SJSA1 (cell line): ENCODE measurements at places on chromosomes 1 and 21. TPM values are rescaled to one million over a fixed set of nuclear protein-coding genes. Genes with fewer than 3 reads are reported as not detected.

DNA sequence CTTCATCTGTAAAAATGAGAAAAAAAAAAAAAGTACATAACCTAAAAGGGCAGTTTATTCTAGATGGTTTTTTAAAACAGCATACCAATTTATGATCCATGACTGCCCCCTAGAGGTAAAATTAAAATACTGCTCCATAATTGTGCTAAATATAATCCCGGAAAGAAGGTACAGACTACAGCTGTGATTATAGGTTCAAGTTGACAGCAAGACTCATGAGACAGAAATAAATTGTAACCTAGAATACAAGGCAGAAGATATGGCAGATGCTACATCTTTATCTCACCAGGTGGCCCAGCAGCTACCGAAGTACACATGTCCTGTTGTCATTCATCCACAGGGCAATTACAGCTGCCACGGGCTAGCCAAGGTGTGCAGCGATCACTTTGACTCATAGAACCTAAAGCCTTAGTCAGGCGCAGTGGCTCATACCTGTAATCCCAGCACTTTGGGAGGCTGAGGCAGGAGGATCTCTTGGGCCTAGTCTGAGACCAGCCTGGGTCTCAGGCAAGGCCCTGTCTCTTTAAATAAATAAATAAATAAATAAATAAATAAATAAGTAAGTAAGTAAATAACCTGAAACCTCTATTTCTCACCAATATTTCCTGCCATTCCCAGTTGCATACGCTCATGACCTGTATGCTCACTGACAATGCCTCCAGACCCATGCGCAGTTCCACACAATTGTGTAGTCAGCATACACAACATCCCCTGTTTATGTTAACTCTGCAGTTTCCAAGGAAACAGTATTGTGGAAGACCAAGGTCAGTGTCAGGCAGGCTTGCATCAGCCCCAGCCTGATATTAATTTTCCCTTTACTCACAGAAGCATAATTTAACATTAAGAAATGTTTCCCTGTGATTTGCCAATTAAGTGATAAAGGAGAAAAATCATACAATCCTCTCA lies 18.3 kb upstream of the PPIE start:
- H3K4me3 ChIP-seq: no peak overlapping the region
- DNase-seq: no peak

DNA sequence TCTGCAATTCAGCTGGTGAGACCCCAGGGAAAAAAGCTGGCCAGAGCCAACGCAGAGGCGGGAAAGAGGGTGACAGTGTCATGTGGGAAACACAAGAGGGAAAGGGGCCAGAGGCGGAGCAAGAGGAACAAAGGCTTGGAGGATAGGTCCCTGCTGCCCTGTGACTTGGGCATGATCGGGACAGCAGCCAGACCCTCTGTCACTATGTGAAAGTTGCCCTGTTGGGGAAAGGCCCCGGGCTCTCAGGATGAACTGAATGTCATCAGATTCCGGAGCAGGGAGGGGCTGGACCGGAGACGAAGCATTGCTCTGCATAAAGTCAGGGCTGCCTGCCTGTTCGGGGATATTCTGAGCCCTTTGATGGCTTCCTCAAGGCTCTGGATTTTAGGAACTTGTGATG lies 5.7 kb upstream of the ELF3 start:
- H3K4me3 ChIP-seq: no peak overlapping the region
- no peak for DNase-seq
- no peak overlapping the region for H3K27ac ChIP-seq
- no peaks in the 10 kb centered on the region for H3K27me3 ChIP-seq
- H3K4me1 ChIP-seq: peaks cover 14% of the 10 kb centered on the region
- peaks cover 68% of the 10 kb centered on the region for H3K36me3 ChIP-seq

GRCh38 chr1:184425449-184426277 lies 38.8 kb downstream of the C1orf21 start:
- no peak overlapping the region for H3K27ac ChIP-seq
- H3K4me1 ChIP-seq: peaks cover 11% of the 10 kb centered on the region
- DNase-seq: no peak

GRCh38 chr1:156510709-156511108 lies 10.1 kb upstream of the MEF2D start:
- no peak for DNase-seq
- no peaks in the 10 kb centered on the region for H3K36me3 ChIP-seq
- no peak overlapping the region for H3K27ac ChIP-seq
- H3K4me3 ChIP-seq: no peak overlapping the region
- peaks cover 10% of the 10 kb centered on the region for H3K4me1 ChIP-seq

GRCh38 chr1:53544728-53545515 lies 85.7 kb downstream of the DMRTB1 start:
- no peak for DNase-seq
- no peaks in the 10 kb centered on the region for H3K27me3 ChIP-seq
- H3K36me3 ChIP-seq: no peaks in the 10 kb centered on the region
- H3K4me1 ChIP-seq: peaks cover 14% of the 10 kb centered on the region

DNA sequence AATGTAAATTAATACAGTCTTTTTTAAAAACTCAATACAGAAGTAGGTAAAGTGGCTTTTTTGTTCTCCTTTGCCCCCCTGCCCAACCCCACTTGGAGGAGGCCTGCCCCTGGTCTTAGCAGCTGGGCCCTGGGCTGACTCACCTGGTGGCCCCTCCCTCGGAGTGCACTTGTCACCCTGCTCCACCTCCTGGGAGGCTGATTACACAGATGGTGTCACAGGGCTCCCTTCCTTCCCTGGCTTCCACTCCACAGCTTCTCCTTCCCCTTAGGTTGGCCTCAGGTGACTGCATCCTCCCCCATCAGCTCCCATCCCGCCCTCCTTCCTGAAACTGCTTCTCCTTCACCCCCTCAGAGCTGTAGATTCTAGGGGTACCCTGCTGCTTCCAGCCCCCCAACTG lies 11.7 kb upstream of the CAPN9 start:
- no peak overlapping the region for H3K27ac ChIP-seq
- H3K36me3 ChIP-seq: no peaks in the 10 kb centered on the region
- DNase-seq: no peak
- H3K4me1 ChIP-seq: no peaks in the 10 kb centered on the region
- no peak overlapping the region for H3K4me3 ChIP-seq
- no peaks in the 10 kb centered on the region for H3K27me3 ChIP-seq

GRCh38 chr1:160630523-160631451 lies 16.1 kb downstream of the SLAMF1 start:
- no peaks in the 10 kb centered on the region for H3K27me3 ChIP-seq
- DNase-seq: no peak
- no peak overlapping the region for H3K27ac ChIP-seq
- no peak overlapping the region for H3K4me3 ChIP-seq

- H3K4me3 ChIP-seq: no peak overlapping the region
- no peaks in the 10 kb centered on the region for H3K27me3 ChIP-seq
- peak overlapping the region; percentile 14; the same call in 1 of the 2 replicates for H3K27ac ChIP-seq
- no peaks in the 10 kb centered on the region for H3K36me3 ChIP-seq
- H3K4me1 ChIP-seq: peaks cover 28% of the 10 kb centered on the region
Observed at GRCh38 chr1:221874285-221875003, 132.6 kb upstream of the DUSP10 start.

DNA sequence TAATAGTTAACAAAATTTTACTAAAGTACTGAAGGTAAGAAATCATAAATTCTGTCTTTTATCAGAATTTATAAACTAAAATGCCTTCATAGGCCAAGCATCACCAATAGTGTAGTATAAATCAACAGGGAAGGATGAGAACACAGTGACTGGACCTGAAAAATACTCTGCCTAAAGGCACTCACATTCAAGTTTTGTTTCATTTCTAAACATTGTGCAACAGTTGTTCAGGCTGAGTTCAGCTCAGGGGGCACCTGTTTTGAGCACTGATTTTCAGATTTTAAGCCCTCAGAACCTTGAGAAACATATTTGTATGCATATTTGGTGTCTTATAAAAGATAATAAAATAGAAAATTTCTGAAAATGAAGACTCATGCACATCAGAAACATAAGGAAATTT lies 12.4 kb downstream of the ACBD6 start:
- H3K36me3 ChIP-seq: peaks cover 67% of the 10 kb centered on the region
- no peak for DNase-seq
- H3K27ac ChIP-seq: no peak overlapping the region
- H3K4me1 ChIP-seq: no peaks in the 10 kb centered on the region
- no peak overlapping the region for H3K4me3 ChIP-seq

- no peak overlapping the region for H3K27ac ChIP-seq
- H3K4me1 ChIP-seq: peaks cover 12% of the 10 kb centered on the region
- no peaks in the 10 kb centered on the region for H3K36me3 ChIP-seq
- DNase-seq: no peak
- H3K27me3 ChIP-seq: no peaks in the 10 kb centered on the region
Observed at GRCh38 chr1:235002706-235003300, 125.8 kb downstream of the TOMM20 start.

GRCh38 chr1:94235189-94236012 lies 2.0 kb downstream of the ARHGAP29 start:
- H3K4me1 ChIP-seq: 0 out of 2 replicates have a peak, but pooled peaks cover 3% of the 10 kb centered on the region
- H3K4me3 ChIP-seq: peak overlapping the region; percentile 83
- H3K27ac ChIP-seq: no peak overlapping the region
- peaks cover 6% of the 10 kb centered on the region; the same call in 1 of the 2 replicates for H3K36me3 ChIP-seq
- DNase-seq: no peak
- H3K27me3 ChIP-seq: no peaks in the 10 kb centered on the region

DNA sequence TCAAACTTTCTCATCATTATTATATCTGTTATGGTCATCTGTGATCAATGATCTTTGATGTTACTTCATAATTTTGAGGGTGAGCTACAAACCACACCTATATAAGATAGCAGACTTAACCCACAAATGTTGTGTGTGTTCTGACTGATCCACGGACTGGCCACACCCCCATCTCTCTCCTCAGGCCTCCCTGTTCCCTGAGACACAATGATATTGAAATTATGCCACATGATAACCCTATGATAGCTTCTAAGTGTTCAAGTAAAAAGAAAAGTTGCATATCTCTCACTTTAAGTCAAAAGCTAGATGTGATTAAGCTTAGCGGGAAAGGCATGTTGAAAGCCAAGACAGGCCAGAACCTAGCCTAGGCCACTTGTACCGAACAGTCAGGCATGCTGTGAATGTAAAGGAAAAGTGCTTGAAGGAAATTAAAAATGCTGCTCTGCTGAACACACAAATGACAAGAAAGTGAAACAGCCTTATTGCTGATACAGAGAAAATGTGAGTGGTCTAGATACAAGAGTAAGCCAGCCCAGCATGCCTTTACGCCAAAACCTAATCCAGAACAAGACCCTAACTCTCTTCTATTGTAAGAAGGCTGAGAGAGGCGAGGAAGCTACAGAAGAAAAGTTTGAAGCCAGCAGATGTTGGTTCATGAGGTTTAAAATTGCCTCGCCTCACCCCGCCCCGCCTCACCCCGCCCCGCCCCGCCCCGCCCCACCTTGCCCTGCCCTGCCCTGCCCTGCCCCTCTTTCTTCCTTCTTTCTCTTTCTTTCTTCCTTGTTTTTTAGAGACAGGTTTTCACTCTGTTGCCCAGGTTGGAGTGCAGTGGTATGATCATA lies 16.5 kb downstream of the CTSS start:
- no peak for DNase-seq
- no peaks in the 10 kb centered on the region for H3K36me3 ChIP-seq
- H3K4me1 ChIP-seq: no peaks in the 10 kb centered on the region
- no peak overlapping the region for H3K4me3 ChIP-seq
- H3K27ac ChIP-seq: no peak overlapping the region

GRCh38 chr1:160641323-160642280 lies 5.2 kb downstream of the SLAMF1 start:
- H3K27me3 ChIP-seq: 0 out of 2 replicates have a peak, but pooled peaks cover 3% of the 10 kb centered on the region
- H3K4me1 ChIP-seq: 0 out of 2 replicates have a peak, but pooled peaks cover 4% of the 10 kb centered on the region
- no peaks in the 10 kb centered on the region for H3K36me3 ChIP-seq
- H3K27ac ChIP-seq: no peak overlapping the region

- H3K4me1 ChIP-seq: no peaks in the 10 kb centered on the region
- DNase-seq: no peak
- H3K27ac ChIP-seq: no peak overlapping the region
- no peak overlapping the region for H3K4me3 ChIP-seq
- H3K27me3 ChIP-seq: no peaks in the 10 kb centered on the region
- H3K36me3 ChIP-seq: peaks cover 21% of the 10 kb centered on the region; the same call in 1 of the 2 replicates
Observed at GRCh38 chr1:52473039-52473438, 68.6 kb downstream of the PRPF38A start.

GRCh38 chr21:46229133-46229922 lies 754 bp upstream of the LSS start:
- DNase-seq: no peak
- H3K27me3 ChIP-seq: no peaks in the 10 kb centered on the region
- peaks cover 21% of the 10 kb centered on the region for H3K36me3 ChIP-seq
- H3K4me1 ChIP-seq: peaks cover 27% of the 10 kb centered on the region

DNA sequence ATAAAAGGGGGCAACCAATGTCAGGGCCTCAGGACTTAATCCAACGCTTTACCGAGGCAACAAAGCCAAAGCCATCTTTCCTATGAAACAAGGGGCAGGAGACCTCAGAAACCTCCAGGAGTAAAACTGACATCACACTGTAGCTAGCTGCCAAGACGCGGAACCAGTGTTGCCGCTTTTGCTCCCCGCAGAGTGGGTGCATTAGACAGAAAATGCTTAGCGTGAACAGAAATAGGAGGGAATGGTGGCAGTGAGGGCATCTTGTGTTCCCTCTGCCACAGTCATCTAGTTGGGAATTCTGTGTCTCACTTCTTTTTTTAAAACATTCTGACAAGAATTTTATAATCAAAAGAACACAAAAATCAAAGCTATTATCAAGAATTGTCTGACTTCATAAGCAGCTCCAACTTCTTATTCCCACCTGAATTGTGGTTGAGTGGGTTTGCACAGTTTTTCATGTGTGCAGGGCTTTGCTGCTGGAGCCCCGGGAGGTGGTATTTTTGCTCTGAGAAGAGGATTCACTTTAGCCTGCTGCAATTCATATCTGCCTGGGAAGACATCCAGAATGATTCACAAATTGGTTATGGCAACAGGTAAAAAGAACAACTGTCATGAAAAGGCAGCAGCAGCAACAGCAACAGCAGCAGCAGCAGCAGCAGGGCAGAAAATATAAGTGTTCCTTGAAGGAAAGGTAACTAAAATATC lies 82.2 kb upstream of the DIRAS3 start:
- no peak for DNase-seq
- peaks cover 20% of the 10 kb centered on the region for H3K4me1 ChIP-seq
- no peaks in the 10 kb centered on the region for H3K27me3 ChIP-seq
- H3K27ac ChIP-seq: no peak overlapping the region
- no peak overlapping the region for H3K4me3 ChIP-seq

DNA sequence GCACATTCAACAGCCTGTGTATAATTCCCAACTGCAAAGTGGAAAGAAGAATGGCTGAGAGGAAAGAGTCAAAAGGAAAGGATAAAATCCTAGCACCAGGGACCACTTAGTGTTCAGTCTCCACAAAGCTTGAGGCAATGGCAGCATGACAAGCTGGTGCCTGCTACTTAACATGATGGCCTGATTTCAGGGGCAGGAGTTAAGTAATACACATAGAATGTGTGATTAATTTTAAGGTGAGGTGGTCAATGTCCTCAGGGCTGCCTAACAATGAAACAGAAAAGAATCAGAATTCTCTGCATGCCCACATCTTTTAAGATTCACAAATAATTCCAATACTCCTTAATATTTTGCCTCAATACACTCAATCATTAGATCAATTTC lies 8.9 kb downstream of the P3H1 start:
- peaks cover 94% of the 10 kb centered on the region for H3K36me3 ChIP-seq
- H3K27me3 ChIP-seq: no peaks in the 10 kb centered on the region
- no peak for DNase-seq
- H3K4me3 ChIP-seq: no peak overlapping the region
- peaks cover 4% of the 10 kb centered on the region for H3K4me1 ChIP-seq

The OR2G6 gene
- total RNA-seq: not detected in 2 replicates

The PLXNA2 gene
- total RNA-seq: 5.4 and 8.7 TPM in 2 replicates

The CD5L gene
- not detected in 2 replicates for total RNA-seq

The EVA1B gene
- 103 and 159 TPM in 2 replicates for total RNA-seq
